AG10803 (cell line): ENCODE measurements at places on chromosomes 6 and 20.

- DNase-seq = no peak
Measured at GRCh38 chr6:44265722-44266233, 427 bp upstream of the NFKBIE start.

DNA sequence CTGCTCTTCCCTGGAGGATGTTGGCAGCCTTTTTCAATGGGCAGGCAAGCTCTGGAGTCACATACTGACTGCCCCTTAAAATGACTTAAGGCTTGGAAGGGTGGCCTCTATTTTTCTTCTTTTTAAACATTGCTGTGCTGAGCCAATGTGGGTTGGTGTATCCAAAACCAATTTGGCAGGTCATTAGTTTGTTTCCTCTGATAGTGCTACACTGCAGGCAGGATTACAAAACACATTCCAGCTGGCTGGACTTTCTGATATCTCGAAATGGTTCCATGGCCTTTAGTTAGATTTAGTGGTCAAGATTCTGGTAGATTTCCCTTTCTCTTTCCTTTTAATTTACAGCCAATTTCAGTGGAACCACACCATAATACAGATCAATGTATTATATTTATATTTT is 28.1 kb upstream of the BMP2 start:
- no peak for DNase-seq

GRCh38 chr6:43799551-43800297 is 29.7 kb downstream of the VEGFA start:
- DNase-seq = no peak

DNA sequence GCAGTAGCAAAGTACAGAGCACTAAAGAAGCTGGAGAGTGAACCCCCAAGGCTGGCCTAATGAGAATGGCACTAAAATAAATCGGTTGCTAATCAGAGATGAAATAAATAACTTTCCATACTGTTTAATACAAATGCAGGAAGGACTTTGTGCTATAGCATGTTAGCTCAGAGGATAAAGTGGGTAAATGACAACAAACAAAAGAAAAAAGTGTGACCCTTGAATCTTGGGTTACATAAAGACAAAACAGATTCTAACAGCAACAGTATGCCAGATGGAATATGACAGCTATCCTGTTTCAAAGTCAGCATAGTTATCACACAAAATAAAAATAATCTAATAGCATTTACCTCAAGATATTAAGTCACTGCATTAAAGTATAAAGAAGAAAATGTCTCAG is 622.7 kb downstream of the PHF3 start:
- no peak for DNase-seq

- peak; percentile 48 for DNase-seq
Measured at GRCh38 chr20:18224968-18225568, 63.3 kb upstream of the ZNF133 start.

GRCh38 chr20:11054266-11054993 is 380.6 kb upstream of the JAG1 start:
- DNase-seq = no peak

- no peak for DNase-seq
Measured at GRCh38 chr6:154857529-154857928, 124.3 kb downstream of the SCAF8 start.

DNA sequence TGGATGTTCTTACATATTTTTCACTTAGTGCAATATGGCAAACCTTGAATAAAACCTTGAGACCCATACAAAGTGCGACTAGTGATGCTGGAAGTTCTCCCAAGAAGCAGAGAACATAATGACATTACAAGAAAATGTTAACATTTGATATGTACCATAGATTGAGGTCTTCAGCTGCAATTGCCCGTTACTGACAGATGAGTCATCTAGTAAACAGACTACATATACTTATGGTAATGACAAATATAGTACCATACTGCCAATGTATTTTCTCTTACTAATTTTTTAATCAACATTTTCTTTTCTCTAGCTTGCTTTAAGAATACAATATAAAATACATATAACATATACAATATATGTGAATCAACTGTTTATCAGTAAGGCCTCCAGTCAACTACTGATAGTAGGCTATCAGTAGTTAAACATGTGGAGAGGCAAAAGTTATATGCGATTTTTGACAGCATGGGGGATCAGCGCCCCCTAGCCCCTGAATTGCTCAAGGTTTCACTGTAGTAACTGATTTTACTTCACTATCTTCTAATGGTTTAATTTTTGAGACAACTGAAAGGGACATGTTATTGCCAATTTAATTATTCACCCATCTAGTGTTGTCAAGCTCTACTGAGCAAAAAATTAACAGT is 166.7 kb upstream of the ADGRB3 start:
- no peak for DNase-seq

- no peak for DNase-seq
Measured at GRCh38 chr6:56795466-56796195, 152.9 kb upstream of the DST start.

- no peak for DNase-seq
Measured at GRCh38 chr20:38873050-38873581, 53.1 kb upstream of the FAM83D start.

GRCh38 chr20:47784599-47785310 is 526 bp downstream of the SULF2 start:
- peak; percentile 46 for DNase-seq

DNA sequence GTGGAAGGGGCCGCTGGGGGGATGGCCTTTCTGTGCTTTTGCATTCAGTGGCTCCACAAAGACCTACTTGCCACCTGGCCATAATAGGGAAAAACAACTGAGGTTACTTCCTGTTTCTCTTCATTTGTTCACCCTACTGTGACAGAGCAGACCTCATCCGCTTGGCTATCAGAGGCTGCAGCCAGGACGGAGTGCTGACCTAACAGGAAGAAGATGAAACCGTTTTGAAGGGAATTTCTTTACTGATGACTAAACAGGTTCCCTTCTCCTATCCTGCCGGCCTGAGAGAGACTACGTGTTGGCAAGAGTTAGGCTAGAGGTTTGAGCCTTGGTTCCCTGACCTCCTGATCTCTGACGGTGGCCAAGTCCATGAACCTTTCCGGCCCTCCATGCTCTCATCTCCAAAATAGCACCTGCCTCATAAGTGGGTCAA is 21.3 kb downstream of the PRR18 start:
- no peak for DNase-seq

GRCh38 chr6:31806470-31807272 is at the start of gene LSM2:
Gene LSM2, minus strand, starts transcription at chr6:31806966. Its CDS starts 209 bp downstream, at chr6:31806757.
- DNase-seq = peak; percentile 97

DNA sequence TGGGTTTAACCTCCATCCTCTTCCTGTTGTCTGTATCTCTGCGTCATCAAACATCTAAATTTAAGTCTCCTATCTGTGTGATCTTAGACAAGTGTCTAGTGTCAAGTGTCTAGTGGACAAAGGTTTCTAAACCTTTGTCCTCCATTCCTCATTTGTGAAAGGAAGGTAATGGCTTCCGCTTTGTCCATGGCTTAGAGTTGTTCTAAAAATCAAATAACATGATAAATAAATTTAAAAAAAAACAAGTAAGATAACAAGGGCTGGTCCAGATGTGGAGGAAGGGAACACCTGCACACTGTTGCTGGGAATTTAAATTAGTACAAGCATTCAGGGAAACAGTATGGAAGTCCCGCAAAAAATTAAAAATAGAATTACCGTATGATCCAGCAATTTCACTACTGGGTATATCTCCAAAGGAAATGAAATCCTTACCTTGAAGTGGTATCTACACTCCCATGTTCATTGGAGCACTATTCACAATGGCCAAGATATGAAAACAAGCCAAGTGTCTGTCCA is 17.6 kb upstream of the SERPINB1 start:
- DNase-seq = no peak
